ENCODE measurements at places on chromosomes 16 and 17.

DNA sequence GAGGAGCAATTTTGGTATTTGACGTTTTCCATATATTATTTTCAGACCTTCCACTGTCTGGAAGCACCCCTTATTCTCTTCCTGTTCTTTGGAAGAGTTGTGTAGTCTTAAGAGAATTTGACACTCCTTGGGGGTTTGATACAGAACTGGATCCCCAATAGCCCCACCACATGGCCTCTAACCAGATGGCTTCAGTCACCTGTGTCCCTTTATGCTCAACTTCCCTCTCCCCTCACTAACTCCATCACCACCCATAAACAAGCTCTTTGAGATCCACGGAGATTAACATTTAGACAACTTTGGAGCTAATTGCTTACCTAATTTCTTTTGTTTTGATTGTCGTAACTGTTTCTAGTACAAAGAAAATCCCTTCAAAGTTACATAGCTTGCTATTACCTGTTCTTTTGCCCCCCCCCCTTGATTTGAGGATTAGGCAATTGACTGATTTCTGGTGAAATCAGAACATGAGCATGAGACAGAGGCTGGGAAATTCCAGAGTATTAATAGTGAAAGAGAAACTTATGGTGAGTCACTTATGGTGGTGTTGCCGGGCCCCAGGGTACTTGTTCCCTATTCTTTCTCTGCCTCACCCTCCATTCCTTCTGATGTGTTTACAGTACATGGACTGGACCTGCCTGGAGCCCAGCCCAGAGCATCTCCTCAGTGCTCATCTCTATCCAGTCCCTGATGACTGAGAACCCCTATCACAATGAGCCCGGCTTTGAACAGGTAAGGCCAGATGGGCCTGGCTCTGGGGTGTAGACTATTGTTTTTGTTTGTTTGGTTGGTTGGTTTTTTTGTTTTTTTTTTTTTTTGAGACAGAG is 7.5 kb downstream of the UBE2Z start:
- DNase-seq, result peak; percentile 22

GRCh38 chr16:29845656-29846055 is 17.4 kb downstream of the CDIPT start:
- DNase-seq, result no peak

- DNase-seq, result no peak
These were observed 10.4 kb upstream of the GLG1 start for GRCh38 chr16:74617206-74617788.

- DNase-seq, result no peak
These were observed 8.8 kb downstream of the SEC14L5 start for GRCh38 chr16:4966736-4967453.

DNA sequence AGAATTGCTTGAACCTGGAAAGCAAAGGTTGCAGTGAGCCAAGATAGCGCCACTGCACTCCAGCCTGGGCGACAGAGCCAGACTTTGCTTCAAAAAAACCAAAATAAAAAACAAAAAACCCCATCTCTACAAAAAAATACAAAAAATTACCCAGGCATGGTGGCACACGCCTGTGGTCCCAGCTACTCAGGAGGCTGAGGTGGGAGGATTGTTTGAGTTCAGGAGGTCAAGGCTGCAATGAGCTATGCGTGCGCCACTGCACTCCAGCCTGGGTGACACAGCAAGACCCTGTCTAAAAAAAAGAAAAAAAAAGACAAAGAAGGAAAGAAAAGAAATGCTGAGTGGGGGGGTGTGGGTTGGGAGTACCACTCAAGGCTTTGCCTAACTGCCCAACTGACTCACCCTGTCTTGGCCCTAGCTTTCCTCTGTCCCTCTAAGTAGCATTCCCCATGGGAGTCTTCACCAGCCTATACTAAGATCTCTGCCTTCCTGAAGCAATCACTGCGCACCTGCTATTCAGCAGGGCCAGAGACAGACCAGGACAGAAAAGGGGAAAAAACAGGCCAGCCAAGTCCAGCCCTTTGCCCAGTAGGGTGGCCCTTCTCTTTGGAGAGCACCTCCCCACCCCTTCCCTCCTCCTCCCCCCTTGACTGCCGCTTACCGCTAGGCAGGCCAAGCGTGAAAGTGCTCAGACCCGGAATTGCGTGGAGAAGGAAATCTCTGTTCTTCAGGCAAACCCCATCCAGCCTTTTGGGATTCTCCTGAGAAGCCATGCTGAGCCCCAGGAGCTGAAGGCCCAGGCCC is 45.8 kb downstream of the RTN4RL1 start:
- DNase-seq, result no peak
